ENCODE measurements at places on chromosomes 11 and 22.

- DNase-seq, result peak; percentile 68
These were observed 1.4 kb downstream of the PATZ1 start for GRCh38 chr22:31344578-31345330.

GRCh38 chr11:71251151-71251721 is 1.1 kb downstream of the SHANK2 start:
- no peak for DNase-seq

DNA sequence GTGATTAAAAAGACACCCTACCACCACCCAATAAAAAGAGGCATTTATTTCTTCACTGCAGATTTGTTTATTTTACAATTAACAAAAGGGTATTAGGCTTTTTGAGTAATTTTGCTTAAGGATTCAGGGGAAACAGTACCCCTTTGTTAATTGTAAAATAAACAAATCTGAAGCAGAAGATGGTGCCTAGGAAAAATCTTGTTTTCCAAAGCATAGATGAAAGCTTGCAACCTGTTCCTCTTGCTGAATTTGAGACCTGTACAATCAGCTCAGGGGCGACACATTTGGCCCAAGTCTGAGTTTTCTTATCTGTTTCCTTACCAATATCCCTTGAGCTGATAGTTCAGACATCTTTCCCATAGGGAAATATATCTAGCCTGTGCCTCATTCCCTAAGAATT is 171.9 kb downstream of the GRIA4 start:
- no peak for DNase-seq

GRCh38 chr22:27192135-27192829 is 534.9 kb downstream of the MIAT start:
- DNase-seq, result no peak

DNA sequence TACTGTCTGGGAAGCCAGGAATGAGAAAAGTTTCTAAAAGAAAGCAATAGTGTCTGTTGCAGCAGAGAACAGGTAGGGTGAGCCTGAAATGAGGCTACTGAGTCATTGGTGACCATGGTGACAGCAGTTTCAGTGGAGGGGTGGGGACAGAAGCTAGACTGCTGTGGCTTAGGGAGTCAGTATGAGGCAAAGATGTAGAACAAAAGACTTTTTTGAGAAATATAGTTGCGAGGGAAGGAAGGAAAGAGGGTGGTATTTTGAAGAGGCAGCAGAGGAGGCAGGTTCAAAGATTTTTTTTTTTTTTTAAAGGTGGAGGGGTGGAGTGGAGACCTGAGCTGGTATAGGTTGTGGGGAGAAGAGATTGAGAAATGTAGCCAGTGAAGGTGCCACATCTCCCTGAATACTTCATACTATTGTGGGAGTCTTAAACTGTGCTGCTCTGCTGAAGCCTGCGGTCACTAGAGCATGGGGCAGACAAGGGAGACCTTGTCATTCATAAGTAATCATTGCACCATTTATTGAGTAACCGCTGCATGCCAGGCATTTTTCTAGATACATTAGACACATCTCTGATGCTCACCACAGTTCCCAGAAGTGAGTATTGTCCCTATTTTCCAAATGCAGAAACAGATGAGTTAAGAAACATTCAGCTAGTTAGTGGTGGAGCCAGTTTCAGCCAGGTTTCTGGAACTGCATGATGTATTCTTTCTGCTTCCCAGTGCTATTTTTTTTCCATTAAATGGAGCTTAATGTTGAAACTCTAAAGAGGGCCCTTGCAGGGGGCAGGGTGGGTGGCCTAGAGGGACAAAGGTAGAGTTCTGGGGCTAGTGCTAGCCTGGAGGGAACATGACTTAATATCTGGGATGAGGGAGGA is 49.9 kb downstream of the STIM1 start:
- DNase-seq, result no peak

DNA sequence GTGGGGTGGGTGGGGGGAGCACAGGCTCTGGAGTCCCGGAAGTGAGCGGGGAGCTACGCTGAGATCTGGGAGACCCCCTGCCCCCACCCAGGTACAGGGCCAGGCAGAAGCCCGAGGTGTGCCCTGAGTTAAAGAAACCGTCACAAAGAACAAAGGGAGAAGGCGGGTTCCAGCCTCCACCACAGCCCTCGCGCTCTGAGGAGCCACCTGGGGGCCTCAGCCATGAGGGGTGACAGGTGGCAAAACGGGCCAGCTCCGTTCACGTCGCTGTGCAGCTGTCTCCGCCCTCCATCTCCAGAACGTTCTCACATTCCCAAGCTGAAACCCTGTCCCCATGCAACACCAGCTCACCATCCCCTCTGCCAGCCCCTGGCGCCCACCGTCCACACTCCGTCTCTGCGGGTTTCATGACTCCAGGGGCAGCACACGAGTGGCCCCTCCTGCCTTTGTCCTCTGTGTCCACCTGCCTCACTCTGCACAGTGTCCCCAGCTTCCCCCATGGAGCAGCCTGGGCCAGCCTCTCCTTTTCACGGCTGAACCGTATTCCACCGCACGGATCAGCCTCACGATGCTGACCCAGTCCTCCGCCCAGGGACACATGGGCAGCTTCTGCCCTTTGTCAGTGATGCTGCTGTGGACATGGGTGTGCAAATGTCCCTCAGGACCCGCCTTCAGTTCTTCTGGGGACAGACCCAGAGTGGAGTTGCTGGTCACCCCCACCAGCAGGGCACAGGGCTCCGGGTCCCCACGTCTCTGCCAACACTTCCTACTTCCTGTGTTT is 1.7 kb upstream of the MUC5B start:
- peak; percentile 53 for DNase-seq

GRCh38 chr11:108886005-108886659 is 221.3 kb downstream of the DDX10 start:
- DNase-seq, result peak; percentile 42

GRCh38 chr11:44611687-44612434 is 46.4 kb downstream of the CD82 start:
- DNase-seq, result no peak

GRCh38 chr11:71129624-71130023 is 122.8 kb downstream of the SHANK2 start:
- DNase-seq, result no peak

DNA sequence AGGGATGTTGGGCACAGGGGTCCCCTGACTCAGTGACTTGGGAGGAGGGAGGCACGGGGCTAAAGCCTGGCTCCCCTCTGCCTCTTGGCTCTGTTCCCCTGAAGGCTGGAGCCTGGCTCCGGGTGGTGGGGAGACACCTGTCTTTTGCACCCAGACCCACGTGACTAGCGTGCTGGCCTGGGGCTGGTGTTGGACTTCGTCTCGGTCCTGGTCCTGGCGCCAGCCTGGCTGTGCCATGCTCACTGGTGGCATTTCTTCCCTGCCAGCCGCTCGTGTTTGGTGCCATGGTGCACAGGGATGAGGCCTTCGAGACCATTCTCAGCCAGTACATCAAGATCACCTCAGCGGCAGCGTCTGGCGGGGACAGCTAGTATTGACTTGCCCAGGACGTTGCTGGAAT is 56.7 kb downstream of the GRAMD4 start:
- no peak for DNase-seq

DNA sequence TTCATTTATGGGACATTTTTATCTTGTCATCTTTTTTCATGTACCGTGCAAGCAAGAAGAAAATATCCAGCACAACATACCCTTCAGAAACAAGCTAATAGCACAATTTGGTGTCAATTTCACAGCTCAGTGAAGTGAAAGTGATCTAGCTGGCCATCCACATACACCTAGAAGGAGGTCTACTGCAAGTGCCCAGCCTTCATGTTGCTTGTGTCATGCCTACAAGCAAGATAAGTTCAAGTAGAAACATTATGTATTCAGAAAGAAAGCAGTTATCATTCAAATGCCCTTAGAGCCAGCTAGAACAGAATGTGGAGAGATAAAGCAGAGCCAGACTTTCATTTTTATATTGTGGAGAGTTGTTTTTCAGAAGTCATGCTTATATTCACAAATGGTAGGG is 325.7 kb upstream of the PITPNB start:
- DNase-seq, result no peak

DNA sequence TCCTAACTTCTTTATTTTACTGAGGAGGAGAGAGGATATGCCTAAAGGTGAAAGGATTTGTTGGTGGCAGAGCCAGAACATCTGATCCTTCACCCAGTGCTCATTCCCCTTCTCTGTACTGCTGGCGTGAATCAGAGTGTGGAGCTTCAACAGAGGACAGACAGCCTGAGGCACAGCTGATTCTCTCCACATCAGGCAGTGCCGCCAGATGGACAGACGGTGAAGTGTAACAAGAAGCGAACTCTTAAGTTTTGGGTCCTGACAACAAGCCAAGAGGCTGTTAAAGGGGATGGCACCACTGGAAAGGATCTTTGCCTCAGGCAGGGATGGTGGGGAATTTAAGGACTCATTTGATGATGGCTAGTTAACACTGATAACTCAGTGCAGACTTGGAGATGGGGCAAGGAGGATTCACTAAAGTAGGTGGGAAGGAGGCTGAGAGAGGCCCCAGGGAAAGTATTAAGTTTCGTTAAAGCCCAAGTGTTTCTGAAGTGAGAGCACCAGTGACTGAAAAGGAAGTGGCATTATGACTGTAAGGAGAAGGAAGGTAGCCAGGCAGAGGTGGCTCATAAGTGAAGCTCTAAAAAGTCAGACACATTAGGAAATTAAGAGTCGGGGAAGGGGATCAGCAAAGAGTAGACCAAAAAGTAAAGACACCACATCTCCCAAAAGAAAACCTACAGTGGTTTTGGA is 81.3 kb downstream of the CLPB start:
- DNase-seq, result no peak

- DNase-seq, result peak; percentile 49
These were observed 568 bp downstream of the ALG8 start for GRCh38 chr11:78138694-78139421.

DNA sequence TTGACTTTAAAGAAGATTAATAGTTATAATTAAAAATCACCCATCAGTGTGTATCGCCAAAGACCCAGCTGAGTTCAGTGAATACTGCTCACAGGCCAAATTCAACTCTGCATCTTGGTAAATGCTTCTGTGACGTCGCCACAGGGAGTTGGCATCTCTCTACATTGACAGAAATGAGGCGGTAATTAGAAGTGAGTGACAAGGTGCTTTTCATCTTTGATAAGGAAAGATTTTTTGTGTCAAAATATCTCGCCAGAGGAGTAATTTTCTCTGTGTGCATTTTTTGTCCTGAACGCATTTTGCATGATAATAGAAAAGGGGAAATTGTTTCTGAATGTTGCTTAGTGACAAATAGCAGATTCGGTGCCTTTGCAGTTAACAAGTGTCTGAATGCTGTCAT is 345.8 kb downstream of the CNTN5 start:
- DNase-seq, result no peak

DNA sequence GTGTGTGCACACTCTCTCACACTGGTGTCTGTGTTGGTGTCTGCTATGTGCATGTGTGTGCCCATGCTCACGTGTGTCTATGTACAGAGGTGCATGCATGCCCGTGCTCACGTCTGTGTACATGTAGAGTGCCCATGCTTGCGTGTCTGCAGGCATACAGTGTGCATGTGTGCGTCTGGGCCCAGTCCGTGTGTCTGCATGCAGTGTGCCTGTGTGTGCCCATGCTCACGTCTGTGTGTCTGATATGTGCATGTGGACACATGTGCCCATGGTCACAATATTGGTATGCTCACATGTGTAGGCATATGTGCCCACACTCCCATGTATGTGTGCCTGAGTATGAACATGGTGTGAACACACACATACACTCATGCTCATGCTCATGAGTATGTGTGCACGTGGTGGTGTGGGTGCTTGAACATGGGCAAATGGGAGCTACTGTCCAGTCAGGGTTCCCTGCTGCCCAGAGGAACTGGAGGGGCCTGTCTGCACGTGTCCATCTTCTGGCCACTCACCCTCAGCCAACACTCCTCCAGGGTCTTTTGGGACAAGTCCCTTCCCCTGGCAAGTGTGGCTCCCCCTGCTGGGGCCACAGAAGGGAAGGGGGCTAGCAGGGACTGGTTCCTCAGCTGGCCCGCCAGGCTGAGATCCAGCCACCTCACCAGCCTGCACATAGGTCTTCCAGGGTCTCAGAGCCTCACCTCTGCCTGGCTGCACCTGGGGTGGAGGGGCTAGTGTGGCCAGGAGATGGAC is 7.3 kb upstream of the TBX1 start:
- no peak for DNase-seq

DNA sequence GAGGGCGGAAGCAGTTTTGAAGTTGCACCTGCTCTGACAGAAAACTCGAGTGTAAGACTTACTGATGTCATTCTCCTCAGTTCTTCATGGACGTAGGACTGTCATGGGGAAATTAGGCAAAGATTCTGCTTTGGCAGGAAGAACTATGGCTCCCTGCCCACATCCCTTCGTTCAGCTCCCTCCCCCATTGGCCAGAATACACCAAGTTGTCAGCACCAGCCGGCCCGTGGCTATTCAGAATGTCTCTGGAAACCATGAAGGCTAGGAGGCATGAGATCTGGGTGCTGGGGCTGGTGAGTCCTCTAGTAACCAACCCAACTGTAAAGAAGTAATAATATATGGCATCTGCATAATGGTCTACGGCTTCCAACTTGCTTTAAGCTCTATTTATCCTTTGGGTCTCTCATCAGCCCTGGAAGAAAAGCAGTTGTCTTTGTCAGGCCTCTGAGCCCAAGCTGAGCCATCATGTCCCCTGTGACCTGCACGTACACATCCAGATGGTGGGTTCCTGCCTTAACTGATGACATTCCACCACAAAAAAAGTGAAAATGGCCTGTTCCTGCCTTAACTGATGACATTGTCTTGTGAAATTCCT is 74.1 kb downstream of the PIWIL4 start:
- DNase-seq, result no peak

DNA sequence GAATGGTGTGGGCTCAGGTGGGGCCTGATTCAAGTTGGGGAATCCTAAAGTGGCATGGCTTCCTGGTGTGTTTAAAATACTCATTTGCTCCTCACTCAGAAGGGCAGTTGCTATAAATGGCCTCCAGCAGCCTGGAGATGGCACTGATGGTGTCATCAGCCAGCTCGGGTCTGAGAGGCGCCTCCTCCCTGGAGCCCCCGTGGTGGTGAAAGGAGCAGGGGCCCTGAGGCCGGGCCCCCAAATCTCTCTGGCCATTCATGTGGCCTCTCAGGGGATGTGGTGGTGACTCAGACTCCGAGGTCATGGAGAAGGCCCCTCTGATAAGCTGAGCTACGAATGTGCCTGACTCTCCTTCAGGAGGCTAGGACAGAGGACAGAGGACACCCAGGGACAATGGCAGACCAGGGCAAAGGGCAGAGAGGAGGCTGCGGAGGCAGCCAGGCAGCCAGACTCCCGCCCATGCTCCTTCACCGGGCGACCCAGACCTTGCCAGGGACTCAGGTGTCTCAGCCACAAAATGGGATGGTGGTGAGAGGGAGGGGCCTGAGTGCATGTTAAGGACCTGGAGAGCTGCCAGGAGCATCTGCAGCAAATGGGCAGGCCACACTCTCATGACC is 129.2 kb downstream of the CTTN start:
- no peak for DNase-seq

DNA sequence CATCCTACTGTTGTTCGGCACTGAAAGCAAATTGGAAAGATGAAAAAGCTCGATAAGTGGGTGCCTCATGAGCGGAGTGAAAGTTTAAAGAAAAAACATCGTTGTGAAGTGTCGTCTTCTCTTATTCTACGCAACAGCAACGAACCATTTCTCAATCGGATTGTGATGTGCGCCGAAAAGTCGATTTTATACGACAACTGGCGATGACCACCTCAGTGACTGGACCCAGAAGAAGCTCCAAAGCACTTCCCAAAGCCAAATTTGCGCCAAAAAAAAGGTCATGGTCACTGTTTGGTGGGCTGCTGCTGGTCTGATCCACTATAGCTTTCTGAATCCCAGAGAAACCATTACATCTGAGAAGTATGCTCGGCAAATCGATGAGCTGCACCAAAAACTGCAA is 58.4 kb upstream of the FBXO3 start:
- DNase-seq, result no peak
